ENCODE measurements at places on chromosomes 3 and 15.
A peak's percentile ranks its signal among the peaks of the same experiment; 100 is the strongest.

DNA sequence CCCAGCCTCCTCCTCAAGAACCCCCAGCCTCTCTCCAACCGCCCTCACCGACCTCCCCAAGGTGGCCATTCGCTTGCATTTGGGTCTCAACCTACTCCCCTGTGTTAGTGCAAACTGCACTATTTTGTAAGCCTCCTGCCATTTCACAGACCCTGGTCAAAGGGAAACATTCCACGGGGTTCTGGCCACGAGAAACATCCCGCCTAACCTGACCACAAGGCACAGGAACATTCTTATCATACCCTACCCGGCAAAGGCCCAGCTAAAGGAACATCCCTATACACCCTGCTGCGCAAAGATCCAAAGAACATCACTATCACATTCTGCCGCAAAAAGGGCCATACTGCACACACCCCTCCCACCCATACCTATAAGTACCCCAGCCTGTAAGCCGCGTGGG, 22.9 kb downstream of the RPSA start:
- no peak for DNase-seq

DNA sequence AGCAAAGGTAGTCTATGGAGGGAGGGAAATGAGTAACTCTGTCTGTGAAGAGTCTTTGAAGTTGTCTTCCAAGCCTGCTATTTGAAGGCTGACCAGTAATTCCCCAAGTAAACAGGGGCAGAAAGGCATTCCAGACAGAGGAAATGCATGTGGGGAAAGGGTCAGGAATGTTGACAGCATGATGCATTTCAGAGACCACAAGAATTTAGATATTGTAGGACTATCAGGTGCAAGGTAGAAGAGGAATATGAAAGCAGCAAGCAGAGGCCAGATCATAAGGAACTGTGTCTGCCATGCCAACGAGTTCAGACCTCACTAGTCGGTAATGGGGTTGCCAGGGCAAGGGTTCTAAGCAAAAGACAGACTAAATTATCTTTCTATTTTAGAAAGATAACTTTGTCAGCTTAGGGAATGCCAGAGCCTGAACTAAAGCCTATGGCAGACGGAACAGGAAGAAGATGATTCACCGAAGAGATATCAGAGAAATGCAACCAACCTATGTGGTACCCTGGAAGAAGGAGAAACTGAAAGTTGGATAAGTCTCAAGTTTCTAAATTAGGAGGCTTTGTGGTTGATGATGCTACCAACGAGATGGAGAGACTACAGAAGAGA, 327.0 kb upstream of the RORA start:
- no peak for DNase-seq

GRCh38 chr15:80554560-80554959, 140.6 kb upstream of the ABHD17C start:
- no peak for DNase-seq

- DNase-seq: no peak
These were observed 9.1 kb downstream of the SLC6A1 start for GRCh38 chr3:11001658-11002021.

DNA sequence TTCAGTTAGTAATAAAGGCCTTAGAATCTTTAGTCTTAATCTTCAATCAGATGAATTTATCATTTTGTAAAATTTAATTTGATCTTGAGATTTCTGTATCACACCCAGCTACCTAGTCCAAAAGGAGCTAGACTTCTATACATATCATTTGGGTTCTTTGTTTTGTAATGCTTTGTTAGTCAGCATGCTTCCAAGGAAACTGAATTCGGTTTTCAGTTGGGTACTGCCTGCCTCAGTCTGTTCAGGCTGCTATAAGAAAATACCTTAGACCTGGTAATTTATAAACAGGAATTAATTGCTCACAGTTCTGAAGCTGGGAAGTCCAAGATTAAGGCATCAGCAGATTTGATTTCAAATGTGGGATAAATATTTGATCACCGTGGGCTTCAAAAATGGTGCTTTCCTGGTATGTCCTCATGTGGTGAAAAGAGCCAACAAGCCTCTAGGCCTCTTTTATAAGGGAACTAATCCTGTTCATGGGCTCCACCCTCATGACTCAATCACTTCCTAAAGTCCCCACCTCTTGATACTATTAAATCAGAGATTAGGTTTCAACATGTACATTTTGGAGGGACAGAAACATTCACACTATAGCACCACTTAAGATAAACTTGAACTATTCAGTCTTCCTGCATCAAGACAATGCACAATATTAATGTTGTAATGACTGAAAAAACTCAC, 800.7 kb downstream of the NAALADL2 start:
- DNase-seq: no peak

- no peak for DNase-seq
These were observed 26.1 kb downstream of the GASK1A start for GRCh38 chr3:43005253-43005652.

DNA sequence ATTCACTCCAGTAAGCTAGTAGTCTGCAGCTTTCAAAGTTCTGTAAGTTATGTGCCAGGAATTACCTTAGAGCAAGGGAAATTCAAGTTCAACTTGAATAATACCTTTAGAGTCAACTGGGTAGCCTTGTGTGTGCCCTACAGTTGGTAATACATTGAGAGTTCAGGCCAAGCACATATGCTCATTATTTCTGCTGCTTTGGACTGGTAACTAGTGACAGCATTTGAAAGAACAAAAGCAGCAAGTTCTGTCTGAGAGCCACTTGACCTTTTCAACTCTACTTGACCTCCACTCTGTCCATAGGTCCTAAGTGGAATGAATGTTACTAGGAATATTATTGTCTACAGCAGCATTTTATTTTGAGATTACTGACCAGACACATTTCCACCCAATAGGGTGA, 723.5 kb downstream of the NLGN1 start:
- DNase-seq: no peak

DNA sequence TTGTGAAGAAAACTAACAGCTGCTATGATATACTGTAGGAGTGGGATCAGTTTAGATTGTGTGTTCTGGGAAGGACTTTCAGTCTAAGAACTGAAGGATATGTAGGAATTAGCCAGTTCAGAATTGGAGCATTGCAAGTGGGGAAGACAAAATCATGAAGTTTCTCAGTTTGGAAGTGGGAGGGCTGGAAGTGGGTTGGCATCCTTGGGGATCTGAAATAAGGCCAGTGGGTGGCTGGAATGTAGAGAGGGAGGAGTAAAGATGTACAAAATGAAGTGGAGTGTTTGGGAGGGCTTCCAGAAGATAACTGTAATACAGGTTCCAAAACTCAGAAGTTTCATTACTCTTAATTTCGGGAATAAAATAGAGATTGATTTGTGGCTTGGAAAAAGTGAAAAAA, 17.2 kb downstream of the SEC22A start:
- no peak for DNase-seq

GRCh38 chr15:68313501-68314410, 36.2 kb downstream of the FEM1B start:
- DNase-seq: no peak

GRCh38 chr15:48657950-48658591, 12.6 kb upstream of the FBN1 start:
- DNase-seq: peak; percentile 20

DNA sequence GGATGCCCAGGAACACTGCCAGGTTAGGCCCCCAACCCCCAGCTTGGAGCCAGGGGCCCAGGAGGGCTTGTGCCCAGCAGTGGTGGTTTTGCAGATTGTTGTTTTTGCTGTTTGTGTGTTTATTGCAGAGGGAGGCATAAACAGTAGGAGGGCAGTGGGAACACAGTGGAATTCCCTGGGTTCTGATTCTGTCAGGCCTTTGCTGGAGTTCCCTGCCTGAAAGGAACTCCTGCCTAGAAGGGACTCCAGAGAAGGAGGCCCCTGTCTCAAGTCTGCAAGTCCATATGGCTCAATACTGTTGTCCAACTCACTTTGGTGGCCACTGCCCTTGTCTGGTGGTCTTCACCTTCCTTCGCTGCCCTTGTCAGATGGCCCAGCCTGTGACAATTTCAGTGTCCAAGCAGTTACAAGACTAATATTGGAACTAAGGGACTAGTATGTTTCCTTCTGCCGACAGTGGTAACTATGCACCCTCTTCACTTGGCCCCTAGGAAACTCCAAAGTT, 47.4 kb upstream of the RAB6B start:
- no peak for DNase-seq

DNA sequence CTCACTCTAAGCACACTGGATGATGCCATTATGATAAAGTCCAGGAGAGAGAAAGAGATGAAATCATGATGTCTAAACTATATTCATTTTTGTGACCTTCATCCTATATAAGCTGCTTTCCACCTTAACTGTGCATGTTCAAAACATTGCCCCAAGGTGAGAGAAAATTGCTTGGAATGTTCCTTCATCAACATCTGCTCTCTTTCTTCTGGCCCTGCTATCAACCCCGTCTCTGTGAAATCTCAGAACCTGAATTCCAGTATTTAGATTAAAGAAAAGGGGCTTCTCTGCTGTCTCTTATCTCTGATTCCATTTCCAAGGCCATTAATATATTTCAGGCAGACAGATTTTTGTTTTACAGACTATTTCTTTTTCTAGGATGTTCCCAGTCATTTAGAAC, 47.3 kb upstream of the PHLDB2 start:
- no peak for DNase-seq

DNA sequence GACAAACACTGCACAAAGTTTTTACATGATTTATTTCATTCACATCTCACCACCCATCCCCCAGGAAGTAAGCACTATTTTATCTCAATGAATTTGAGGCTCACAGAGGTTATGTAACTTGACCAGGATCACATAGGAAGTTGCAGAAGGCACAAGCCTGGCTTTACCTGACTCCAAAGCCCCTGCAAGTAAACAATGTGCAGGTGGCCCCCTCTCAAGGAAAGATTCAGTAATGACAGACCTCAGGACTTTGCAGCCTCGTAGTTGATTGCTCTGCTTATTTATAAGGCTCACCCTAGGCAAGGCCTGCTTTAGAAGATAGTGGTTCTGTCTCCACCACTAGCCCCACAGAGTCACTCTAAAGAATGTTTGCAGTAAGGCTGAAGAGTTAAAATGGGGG, 79.8 kb upstream of the MDFIC2 start:
- DNase-seq: no peak

- no peak for DNase-seq
These were observed 3.6 kb downstream of the STOML1 start for GRCh38 chr15:73988445-73988969.

GRCh38 chr3:15456321-15456720, 28.9 kb downstream of the EAF1 start:
- no peak for DNase-seq

- DNase-seq: no peak
These were observed 4.5 kb upstream of the DNAH1 start for GRCh38 chr3:52311576-52312119.

DNA sequence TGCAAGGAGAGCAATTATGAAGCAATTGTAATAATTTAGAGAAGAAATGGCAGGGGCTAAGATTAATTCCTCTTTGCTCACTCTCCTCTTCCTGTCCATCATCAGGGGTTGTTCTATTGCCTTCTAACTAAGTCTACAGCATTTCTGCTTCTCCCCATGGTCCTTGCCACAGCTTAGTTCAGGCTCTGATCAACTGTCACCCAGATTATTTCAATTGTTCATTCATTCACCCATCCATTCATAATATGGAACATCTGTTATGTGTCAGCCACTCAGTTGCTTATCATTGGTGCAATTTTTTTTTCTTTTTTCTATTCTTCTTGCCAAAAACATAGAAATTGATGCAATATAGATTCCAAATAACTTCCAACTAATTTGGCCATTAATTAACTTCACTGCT, 93.2 kb downstream of the CD47 start:
- no peak for DNase-seq

- DNase-seq: no peak
These were observed 34.5 kb downstream of the ZIC4 start for GRCh38 chr3:147371771-147372340.

GRCh38 chr3:168981396-168981795, 682.1 kb downstream of the MECOM start:
- no peak for DNase-seq

GRCh38 chr3:152051501-152052404, 178.3 kb downstream of the SUCNR1 start:
- DNase-seq: no peak

DNA sequence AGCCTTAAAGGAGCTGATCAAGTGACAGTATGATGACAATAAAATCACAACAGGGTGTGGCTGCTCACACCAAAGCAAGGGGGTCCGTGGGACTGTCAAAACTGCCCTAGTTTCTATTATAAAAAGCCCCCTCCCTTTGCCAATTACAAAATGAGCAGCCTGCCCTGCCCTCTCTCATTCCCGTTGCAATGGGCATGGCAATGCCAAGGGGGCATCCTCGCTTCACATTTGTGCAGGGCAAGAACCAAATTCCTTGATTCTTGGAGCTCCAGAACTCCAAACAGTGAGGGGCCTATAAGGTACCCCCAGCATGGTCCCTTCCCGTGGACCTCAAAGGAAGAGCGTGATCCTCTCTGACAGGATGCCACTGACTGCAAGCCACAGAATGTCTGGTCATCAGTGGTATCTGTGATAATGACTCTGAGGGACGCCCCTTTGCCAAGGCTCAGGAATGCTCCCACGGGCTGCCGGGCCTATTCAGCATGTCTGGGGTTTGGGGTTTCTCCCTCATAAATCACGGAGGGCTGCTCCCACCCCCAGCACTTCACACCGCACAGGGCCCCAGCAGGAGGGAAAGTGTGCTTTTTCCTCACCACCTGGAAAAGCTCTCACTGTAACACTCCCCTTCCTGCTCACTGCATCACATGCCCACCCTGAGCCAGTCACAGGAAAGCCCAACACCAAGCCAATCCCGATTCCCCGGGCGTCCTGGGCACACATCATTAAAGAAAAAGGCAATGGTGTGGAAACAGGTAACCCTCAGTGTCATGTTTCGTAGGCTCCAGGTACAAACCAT, 105.1 kb upstream of the TRPM1 start:
- no peak for DNase-seq

DNA sequence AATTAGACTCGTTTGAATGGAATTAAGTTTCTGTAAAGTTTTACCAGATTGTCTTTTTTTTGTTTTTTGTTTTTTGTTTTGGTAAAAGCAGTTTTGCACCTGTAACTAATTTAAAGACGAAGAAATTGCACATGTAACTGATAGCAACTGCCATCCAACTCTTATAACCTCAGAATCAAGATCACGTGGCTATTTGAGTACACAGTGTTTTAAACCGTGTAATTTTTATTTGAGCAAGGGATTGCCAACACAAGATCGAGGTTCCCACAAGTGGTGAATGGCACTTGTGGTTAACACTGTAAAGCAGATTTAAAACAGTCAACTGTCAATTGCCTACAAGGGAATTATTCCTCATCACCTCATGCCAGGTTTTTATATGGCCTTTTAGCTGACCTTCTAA, 67.3 kb downstream of the PPARG start:
- DNase-seq: no peak

- no peak for DNase-seq
These were observed 156.0 kb upstream of the ROPN1 start for GRCh38 chr3:124147946-124148345.

- DNase-seq: no peak
These were observed 28.6 kb downstream of the DAPK2 start for GRCh38 chr15:64017591-64018163.
